ENCODE measurements at places on chromosomes 12 and 14. TPM values are rescaled to one million over a fixed set of nuclear protein-coding genes. Genes with fewer than 3 reads are reported as not detected.

The ETNK1 gene
- 38.3 TPM for total RNA-seq

The POTEM gene
- total RNA-seq = not detected

The GALNT9 gene
- total RNA-seq = 3.2 TPM

The MSRB3 gene
- total RNA-seq = 35.1 TPM

The PLD4 gene
- not detected for total RNA-seq

The TAS2R20 gene
- total RNA-seq = 1.1 TPM

The ZNF410 gene
- 74.0 TPM for total RNA-seq

The DHH gene
- not detected for total RNA-seq

The SLC25A47 gene
- not detected for total RNA-seq

The MMP17 gene
- 5.4 TPM for total RNA-seq

- no peak for DNase-seq
Observed at GRCh38 chr12:93702707-93703315, 25.6 kb downstream of the CRADD start.

DNA sequence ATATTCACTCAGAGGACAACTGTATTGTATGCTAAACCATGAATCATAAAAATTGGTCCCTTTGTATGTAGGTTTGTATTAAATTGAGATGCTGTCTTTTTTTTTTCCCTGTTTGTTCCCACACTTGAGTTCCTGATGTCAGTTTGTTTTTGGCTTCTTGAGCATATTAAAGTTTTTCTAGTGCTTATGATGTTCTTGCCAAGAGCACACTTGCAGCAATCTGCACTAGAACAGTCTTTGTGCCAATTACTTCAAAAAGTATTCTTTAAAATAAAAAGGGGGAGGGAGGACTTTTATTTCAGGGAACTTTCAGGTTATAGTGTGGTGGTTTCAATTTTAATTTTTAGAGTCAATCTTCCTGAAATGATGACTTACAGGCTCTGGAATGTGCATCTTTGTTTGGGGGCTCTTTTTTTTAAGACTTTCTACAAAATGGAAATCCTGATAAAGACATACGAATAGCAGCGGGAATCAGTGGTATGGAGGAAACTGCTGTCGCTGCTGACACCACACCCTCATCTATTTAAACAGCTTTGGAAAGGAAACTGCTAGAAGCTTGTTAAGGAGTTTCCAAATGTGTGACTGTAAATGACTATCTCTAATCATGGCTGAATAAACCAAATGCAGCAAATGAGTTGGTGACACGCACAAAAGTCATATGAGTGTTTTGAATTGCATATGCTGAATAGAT is 188.6 kb downstream of the EGLN3 start:
- no peak for DNase-seq

GRCh38 chr14:24944800-24945199 is 105.1 kb downstream of the STXBP6 start:
- DNase-seq = no peak

DNA sequence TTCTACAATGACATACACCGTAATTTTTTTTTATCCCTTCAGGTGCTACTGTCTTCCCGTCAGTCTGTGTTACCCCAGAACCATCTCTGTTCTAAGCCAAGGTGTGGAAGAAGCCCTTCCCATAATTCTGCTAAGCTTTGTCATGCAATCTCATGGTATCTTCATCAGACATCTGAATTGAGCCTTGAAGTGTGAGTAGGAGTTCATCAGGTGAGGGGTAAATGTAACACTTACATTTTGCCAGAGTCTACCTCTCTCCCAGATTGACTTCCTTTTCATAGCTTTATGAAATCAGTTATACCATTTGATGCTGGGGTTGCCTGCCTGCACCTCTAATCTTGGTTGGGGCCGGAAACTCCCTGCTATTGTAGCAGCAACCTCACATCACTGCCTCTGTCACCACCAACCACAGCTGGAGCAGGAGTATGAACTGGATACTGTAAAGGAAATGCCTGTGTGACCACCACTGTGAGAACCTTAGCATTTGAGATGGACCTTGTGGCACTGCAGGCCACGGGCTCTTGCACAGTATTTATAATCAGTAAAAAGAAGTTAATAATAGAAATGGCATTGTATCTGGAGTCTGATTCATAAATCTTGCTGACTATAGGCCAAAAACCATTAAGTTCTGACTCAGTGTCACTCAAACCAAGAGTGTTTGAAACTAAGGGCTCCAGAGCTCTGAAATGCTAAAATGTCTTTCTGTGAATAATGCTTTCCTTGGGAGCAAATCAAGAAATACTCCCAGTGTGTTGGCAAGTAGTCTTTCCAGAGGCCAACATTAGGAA is 58.7 kb upstream of the STK38L start:
- DNase-seq = no peak

DNA sequence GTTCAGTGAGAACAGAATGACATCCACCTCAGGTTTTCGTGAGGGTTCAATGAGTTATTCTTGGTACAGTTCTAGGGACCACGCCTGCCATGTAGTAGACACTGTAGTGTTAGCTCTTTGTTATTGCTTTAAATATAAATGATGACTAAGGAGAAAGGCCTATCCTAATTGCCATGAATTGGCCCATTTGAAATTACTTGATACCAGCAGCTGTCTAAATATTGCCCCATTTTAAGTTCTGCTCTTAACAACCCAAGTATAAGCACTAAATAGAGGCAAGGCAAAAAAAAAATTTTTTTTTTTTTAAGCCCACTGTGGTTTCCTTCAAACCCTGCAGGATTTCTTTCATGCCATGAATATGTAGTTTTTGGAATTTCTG is 84.5 kb downstream of the BORCS5 start:
- DNase-seq = no peak

DNA sequence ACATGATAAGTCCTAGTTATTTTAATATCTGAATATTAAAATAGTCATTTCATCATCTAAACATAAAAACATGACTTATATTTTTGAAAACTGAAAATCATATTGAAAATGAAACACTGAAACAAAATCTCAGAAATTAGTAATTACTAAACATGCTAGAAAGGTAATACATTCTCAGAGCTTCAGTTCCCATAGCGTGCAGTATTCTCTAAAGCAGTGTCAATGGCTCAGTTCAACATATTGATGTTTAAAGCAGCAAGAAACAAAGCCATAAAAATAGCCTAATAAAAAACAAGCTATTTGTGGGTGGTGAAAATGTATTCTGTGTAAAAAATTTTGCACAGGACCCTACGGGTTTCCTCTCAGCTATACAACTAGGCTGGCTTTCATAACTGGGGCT is 1337.4 kb downstream of the FSCB start:
- DNase-seq = no peak

DNA sequence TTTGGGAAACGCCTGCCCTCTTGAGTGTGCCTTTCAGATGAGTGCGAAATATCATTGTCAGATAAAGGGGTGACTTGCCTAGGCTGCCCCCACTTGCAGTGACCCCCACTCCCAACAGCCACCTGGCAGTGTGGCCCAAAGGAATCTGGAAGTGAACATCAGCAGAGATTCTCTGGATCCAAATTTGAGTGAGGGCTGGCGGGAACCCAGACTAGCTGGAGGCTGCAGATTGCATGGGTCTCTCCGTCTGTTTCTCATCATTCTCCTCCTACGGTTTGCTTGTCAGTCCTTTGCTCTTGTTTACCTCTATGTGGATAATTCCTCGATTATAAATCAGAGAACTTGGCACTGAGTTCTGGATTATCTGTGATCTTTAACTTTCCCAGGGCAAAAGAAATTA is 280.8 kb downstream of the ZFP36L1 start:
- DNase-seq = no peak

- DNase-seq = no peak
Observed at GRCh38 chr12:91290354-91290753, 107.7 kb upstream of the DCN start.

GRCh38 chr14:29823816-29824215 is 103.8 kb downstream of the PRKD1 start:
- no peak for DNase-seq

DNA sequence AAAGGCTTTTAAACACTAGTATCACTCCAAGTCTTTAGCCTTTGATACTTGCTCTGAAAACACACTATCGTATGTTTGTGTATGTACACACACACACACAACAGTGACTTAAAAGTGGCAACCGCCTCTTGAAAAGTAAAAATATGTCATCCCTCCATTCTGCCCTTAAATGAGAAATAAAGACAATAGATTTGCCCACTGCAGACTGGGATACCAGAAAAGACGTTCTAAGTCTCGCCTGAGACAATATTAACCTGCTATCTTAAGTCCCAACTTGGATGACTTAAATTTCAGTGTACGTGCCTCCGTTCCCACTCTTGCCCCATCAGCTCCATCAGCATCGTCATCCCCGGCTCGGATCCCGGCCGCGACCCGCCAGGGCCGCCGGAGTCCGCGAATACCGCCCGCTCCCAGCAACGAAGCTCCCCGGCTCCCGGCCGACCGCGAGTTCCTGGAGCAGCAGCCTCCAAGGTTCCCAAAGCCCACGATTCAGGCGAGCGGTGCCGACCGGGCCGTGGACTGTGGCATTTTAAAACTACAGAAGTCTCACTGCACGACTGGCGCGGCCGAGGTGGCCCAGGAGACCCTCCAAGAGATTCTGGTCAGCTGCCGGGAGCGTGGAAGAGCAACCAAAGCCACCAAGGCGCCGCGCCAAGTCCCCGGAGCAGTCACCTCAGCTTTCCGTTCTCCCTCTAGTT is 2.8 kb upstream of the ARID2 start:
- no peak for DNase-seq

DNA sequence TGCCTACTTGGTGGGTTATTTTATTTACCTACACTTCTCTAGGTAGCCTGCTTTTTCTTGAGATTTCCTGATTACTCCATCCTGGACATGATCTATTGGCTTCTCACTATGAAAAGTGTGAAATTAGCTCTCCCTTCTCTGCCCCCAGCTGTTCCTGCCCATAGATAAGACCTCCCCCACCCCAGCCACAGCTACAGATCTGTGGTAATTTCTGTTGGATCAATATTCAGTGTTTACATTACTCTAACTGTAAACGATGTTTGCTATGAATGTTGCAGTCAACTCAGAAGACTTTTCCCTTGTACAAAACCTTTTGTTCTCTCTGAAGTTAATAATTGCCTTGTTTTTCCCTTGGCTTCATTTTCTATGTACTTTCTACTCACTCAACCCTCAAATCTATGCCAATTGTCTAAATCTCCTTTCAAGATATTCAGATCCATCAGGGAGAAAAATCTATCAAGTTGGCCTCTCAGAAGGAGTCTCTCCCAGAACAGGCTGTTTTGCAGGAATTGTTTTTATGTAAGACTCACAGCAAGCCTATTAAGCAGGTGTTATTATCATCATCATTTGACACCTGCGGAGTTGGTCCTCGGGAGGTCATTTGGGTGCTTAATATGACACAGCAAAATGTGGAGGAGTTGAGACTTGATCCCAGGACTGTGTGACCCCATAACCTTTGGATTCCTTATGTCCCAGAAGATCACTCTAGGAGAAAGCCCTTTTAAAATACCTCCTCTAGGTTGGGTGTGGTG is 227.4 kb downstream of the SUDS3 start:
- DNase-seq = no peak

- DNase-seq = no peak
Observed at GRCh38 chr14:34354556-34354955, 107.5 kb downstream of the SPTSSA start.

DNA sequence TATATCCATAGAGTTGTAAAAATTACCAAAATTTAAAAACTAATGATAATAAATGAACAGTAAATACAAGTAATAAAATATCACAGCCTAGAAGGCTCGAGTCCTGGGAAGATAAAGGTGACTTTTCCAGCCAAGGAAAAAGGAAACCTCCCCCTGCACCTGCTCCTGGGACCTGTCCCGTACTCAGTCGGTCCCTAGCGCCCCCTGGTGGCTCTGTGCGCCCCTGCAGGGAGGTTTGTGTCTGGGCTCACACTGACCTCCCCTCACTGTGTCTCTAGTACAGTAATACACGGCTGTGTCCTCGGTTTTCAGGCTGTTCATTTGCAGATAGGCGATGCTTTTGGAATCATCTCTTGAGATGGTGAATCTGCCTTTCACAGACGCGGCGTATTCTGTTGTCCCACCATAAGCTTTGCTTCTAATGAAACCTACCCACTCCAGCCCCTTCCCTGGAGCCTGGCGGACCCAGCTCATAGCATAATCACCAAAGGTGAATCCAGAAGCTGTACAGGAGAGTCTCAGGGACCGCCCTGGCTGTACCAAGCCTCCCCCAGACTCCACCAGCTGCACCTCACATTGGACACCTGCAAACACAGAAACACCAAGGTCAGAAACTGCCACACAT is 1030.4 kb downstream of the TMEM121 start:
- peak; percentile 68 for DNase-seq

- DNase-seq = no peak
Observed at GRCh38 chr12:106644335-106645073, 61.7 kb downstream of the RFX4 start.

GRCh38 chr14:89681086-89682018 is 264.3 kb upstream of the FOXN3 start:
- no peak for DNase-seq

DNA sequence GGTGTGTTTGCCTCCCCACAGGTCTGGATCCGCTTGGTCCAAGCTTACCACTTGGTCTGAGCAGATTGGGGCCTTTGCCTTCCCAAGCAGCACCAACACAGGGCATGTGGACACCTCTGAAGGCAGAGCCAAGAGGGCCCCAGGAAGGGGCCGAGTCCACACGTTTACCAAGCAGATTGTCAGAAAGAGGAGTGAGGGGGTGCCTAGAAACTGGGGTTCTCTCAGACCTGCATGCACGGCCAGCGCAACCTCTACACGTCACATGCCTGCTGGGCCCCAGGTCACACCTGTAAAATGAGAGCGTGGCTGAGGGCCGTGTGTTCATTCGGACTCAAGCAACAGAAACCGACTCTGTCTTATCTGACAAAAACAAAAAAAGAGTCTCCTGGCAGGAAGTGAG is 96.9 kb downstream of the PAPOLA start:
- no peak for DNase-seq

DNA sequence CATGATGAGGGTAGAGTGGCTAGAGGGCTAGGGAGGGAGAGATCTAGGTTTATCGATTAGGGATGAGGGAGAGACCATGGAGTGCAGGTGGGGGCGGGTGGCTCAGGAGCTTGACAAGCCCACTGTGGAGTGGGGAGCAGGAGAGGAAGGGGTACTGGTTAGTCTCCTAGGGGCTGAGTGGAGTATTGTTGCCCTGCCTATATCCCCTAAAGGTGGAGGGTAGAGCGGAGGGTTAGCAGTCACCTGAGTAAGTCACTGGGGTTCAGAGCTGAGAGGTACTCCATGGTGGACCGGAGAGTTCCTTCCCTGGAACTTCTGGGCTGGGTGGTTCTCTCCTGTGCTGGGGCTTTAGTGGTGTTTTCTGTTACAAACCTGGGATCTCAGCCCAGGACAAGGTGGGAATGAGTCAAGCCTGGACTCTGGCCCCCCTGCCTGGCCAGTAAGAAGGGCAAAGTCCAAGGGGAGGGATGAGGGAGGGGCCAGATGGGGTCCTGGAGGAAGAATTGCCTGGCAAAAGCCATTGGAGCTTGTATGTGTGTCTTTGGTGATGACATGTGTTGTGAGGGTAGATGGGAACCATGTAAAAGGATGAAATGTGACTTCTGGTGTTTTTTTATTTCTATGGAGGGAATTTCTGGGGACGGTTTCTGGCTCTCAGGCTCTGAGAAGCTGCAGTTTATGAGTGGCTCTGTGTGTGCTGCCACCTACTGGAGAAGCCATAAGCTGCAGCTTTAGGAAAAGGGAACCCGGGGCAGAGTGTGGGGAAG is at the start of gene CIDEB:
CIDEB (minus strand) TSS at position 403 of the 767 bp plus-strand sequence; CDS start at position 284, 119 bp downstream.
- DNase-seq = peak; percentile 68

- DNase-seq = peak; percentile 4
Observed at GRCh38 chr14:46686652-46687051, 35.1 kb upstream of the RPL10L start.
